ENCODE measurements at places on chromosomes 13 and 19.

DNA sequence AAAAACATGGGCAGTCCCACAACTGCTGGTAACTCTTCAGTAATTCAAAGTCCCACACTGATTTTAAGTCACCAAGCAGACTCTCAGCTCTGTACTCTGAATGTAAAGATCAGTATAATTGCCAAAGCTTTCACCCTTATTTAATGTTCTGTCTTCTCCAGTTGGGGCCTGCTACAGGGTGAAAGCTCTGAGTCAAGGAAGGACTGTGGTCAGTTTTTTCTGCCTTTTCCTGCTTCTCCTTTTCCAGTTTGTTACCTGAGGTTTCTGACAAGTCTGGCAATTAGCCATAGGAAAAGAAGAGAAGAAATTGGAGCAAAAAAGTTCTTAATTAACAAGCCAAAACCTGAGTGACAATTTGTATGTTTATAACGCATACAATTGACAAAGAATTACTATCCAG, 279.3 kb downstream of the RBM26 start:
- DNase-seq = peak; percentile 24

- DNase-seq = no peak
Observed at GRCh38 chr19:53621885-53622740, 9.7 kb upstream of the DPRX start.

GRCh38 chr13:51050021-51050830, 60.8 kb downstream of the C13orf42 start:
- DNase-seq = no peak

- no peak for DNase-seq
Observed at GRCh38 chr19:14835011-14835410, at the start of the genes OR7A5 and OR7C1. Gene OR7A5 (minus strand): TSS chr19:14835185. CDS start chr19:14828241, 6,944 bp downstream. Gene OR7C1 (minus strand): TSS chr19:14835185. CDS start chr19:14800136, 35,049 bp downstream.

DNA sequence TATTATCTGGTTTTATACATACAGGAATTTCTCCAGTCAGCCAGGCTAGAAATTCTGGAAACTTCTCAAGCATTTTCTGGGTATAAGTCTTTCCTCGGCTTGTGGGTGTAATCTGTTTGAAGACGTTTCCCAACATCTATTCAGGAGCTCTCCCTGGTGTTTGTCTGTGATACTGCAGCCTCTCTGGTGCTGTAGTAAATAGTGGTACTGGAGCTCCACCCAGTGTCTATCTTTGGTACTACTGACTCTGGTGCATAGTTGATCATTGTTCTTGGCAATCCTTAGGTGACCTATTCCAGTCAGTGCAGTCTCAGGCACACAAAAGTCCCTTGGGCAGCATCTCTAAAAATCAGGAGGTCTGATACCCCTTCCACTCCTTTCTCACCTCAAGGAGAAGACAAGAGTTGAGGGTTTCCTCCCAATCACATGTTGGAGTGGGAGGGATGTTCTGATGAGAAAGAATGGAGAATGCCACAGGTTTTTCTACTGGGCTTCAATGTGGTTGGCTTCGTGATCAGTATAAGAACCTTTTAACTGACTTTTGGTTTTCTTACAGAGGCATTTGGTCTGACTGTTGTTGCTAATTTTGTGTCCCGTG, 115.5 kb downstream of the CYSLTR2 start:
- peak; percentile 80 for DNase-seq

DNA sequence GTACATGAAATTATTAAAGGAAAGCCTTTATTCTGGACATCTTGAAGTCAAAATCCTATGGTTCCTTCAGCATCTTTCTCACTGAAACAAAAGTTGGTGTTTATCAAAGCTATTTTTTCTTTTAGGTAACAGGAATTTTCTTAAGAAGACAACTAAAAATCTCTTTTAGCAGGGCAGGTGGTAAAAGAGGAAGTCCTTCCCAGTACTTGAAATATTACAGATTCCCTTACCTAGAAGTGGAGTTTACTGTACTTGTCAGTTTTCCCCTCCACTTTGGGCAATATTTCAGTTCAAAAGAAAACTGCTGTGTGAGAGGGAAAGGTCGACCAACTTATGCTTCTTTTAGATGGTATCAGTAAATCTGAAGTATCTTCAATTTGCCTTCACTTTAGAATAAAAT, 64.3 kb upstream of the TDRD3 start:
- no peak for DNase-seq

GRCh38 chr19:3321696-3322095, 44.7 kb upstream of the NFIC start:
- DNase-seq = no peak

DNA sequence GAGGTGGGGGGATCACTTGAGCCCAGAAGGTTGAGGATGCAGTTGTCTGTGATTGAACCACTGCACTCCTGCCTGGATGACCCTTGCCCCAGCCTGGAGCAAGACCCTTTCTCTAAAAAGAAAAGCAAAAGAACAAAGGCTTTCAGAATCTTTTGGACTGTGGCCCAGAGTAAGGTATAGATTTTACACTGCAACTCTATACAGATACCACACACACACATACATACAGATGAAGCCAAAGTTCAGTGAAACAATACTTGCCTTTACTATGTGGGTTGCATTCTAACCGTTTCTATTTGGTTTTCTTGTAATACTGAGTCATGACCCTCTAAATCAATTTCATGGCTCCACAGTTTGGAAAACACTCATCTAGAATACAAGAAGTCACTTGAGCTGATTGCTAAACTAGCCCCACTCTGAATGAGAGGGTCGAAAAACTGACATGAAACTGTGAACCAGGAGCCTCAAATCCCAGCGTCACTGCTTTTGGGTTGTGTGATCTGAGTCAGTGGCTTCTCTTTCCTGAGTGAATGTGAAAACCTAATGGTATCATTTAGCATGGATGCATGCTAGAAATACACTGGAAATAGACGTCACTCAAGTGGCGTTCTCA, 756.1 kb downstream of the UQCRFS1 start:
- DNase-seq = peak; percentile 76

- DNase-seq = no peak
Observed at GRCh38 chr19:42018503-42019193, 24.6 kb upstream of the ATP1A3 start.

DNA sequence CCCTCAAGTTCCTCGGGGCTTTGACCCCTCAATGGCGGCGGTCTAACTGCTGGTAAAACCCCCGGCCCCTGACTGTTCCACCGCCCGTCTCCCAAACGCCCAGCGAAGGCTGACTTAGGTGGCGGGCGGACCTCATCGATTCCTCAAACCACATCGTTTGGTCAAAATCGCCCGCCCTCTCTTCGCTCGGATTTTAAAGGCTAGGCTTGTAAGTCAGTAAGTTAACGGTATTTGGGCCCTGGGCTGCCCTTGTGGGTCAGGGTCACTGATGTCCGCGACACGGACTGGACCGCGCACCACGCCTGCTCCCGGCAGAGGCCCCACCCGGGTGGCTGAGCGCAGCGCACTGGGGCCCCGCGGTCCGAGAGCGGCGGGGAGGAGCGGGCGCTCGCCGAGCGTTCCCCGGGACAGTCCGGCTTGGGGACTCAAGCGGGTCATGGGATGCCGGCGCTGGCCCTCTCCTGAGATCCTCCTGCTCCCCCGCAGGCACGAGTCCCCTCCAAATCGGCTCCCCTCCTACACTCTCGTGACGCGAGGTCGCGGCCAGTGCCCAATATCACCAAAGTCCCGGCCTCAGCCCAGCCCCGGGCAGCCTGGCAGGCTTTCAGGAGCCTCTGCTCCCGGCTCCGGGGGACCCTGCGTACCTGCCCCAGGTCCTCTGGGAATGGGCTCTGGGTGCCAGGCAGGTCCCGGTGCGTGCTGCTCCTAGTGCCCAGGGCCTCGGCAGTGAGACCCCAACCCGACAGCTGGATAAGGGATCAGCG, 1.0 kb downstream of the FLT1 start:
- no peak for DNase-seq

- DNase-seq = no peak
Observed at GRCh38 chr19:46487178-46487801, 8.4 kb downstream of the PNMA8B start.

DNA sequence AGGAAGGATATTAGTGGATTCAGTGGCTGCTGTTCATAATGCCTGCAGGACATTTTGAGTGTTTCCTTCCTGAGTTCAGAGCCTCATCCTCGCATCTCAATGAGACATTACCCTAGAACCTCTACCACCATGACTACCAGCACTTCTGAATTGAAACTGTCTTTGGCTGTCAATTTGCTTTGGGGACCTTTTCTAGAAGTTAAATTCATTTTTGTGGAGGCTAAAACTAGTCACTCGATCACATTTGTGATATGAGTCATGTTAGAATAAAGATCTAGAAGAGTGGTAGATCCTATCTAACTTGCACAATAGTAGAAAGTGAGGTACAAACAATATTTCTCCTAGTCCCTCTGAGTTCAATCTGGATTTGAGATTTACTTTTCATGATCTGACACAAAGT, 124.9 kb downstream of the KCNRG start:
- no peak for DNase-seq

DNA sequence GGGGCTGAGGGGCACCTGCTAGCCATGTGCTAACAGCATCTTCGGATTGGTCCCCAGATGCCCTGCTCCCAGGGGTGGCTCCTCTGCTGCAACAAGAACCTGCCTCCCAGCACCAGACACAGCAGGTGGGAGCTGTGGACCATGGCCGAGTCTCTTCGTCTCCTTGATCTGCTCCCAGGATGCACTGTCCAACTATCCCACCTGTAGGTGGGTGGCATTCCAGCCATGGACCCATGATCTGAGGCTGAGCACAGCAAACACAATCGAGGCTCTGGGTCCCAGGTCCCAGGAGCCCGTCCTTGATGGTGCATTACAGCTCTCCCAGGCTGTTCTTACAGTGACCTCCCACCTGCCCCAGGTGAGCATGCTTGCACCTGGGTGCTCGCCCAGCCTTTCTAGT, 1.6 kb downstream of the ZNF837 start:
- DNase-seq = no peak

DNA sequence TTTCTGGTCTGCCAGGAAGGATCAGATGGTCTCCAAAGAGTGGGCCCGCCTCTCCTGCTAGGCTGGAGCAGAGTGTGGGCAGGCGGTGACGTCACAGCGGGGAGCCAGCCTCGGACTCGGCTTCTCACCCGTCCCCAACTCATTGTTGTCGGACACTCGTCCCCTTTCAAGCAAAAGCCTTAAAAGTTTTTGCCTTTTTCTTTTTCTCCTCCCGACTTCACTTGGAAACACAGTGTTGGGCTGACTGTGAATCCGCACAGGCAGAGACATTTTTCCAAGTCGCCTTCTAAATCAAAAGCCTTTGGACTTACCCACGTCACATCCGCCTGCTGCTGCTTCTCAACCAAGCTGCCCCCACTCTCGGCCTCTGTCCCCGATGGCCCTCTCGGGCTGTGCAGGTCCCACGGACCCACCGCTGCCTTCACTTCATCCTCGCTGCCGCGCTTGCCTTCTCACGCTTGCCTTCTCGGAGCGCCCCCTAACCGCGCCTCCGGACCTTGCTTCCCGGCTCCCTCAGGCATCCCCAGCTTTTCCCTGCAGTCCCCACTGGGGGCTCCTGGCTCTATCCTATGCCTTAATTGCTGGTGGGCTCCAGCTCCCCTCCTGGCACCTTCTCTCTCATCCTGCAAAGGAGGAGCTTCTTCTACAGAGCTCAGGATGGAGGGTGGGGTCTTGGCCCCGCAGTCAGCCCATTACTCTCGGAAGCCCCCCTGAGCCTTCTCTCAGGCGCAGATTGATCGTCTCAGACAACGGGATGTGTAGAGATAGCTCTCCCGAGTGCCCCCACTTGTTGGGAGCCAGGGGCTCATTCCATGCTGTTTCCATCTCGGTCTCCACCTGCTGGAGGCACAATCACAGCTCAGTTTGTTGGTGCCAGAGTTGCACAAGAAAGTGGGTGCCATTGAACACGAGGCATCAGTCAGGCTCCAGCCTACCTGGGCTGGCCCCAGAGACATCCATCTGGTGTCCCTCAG, 3.9 kb upstream of the ZNF135 start:
- no peak for DNase-seq

DNA sequence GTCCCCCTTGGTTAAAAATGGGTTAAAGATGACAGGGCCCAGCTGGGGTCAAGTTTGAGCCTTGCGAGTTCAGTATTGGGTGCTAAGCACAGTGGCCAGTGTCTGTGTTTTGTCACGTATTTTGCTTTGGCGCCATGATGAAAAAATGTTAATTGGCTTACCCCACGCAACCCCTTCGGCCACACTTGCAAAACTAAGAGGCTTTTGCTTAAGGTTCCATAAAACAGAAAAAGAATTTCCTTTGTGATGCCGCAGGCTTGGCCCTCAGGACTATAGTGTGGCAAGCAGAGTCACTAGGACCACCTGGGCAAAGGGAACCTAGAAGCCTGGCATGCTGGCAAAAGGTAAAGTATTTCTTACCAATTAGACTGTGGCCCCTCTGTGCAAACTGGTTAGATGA, 20.7 kb downstream of the DPRX start:
- DNase-seq = no peak

GRCh38 chr13:62838929-62839328, 1423.3 kb upstream of the PCDH20 start:
- DNase-seq = no peak

- DNase-seq = peak; percentile 28
Observed at GRCh38 chr13:76980075-76980718, 11.7 kb upstream of the CLN5 start.

- DNase-seq = no peak
Observed at GRCh38 chr19:33681081-33681680, 59.4 kb downstream of the CHST8 start.

GRCh38 chr13:42544246-42544926, 29.6 kb upstream of the TNFSF11 start:
- peak; percentile 93 for DNase-seq

DNA sequence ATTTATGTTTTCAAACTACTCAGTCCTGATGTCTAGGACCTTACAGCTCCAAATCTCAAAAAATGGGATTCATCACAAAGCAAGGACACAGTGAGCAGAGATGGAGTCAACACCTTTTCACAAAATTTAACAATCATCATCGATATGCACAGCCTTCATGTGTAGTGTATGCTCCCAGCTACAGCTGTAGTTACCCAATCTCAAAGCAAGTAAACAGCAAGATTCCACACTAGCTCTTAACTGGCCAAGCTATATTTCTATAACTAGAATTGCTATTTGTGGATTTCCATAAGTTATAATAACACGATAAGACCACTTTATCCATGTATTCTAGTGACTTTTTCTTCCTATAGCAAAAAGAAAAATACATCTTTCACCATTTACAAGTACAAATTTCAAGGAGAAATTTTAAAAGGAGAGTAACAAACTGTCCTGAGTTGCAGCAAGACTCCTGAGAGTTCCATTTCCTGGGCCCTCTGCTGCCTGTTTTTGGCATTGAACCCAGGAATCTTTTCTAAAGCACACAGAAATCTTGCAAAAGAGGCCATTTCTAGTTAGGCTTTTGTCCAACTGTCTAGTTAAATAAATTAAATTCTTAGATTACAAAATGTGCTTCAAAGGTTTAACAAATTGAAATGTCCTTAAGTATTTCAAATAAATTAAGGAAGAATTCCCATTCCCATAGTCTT, 460.6 kb downstream of the FGF14 start:
- DNase-seq = no peak

DNA sequence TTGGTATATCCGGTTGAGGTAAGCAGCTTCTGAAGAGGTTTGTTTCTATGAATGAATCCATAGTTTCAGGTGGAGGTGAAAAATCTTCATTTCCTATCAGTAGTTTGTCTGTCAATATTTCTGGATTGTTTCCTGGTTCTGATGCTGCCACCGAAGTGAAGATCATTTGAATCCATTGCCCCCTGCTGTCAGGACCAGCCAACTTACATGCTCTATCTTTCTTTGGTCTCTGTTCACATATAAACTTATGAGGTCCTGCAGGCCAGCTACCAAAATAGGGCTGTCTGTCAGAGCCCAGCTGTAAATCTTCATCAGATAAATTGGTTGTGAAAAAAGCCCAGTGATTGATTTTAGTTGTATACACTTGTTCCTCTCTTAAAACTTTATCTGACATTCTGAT, 15.2 kb upstream of the N4BP2L1 start:
- DNase-seq = peak; percentile 64

GRCh38 chr13:64529874-64530485, 2700.2 kb downstream of the PCDH9 start:
- DNase-seq = peak; percentile 3
